ENCODE measurements at places on chromosomes 7 and 10.

DNA sequence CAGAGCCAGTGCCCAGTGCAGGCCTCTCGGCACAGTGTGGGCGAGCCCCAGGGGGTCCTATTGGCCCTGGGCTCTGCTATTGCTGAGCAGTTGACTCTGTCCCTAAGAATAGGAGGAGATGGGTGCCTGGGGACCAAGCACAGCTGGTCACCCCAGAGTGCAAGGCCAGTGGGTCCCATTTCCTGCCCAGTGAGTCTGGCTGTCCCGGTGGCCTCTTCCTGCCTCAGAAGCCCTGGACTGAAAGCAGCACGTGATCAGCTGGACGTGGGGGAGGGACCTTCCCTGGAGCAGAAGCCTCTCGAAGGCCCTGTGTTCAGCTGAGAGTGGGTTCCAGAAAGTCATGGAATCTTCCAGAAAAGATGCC, 42.0 kb downstream of the PWWP2B start:
- no peak for DNase-seq

- DNase-seq, result no peak
Measured at GRCh38 chr10:93715345-93715744, 13.0 kb upstream of the FRA10AC1 start.

DNA sequence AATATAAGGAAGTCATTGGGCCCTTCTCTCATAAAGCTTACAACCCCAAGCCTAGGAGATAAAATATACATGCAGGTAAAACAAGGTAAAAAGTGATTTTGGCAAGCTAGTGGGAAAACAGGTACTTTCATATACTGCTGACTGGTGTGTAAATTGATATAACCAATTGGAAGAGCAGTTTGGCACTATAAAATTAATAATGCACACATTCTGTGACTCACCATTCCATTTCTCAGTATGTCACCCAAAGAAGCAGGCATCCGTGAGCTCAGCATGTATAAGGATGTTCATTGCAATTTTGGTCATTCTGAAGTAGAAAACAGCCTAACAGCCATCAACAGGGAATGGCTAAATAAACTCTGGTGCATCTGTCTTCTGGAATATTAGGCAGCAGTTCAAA, 2.9 kb downstream of the MACROH2A2 start:
- no peak for DNase-seq

- DNase-seq, result peak; percentile 64
Measured at GRCh38 chr10:73905256-73906020, 5.5 kb upstream of the PLAU start.

DNA sequence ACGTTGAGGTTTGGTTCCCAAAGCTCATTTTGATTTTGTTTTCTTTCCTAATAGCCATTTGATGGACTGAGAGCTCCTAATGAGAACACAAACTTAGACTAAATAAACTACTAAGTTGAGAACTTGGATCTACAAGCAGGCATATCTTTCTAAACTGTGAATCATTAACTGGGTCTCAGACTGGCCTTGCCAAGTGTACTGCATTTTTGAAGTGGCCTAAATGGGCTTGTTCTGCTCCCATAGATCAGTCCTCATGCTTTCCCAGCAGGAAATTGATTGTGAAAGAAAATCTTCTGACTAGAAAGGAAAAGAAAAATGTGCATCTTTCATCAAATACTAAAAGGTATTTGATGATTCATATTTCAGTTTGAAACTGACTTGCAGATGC, 46.7 kb upstream of the RBM33 start:
- DNase-seq, result no peak

DNA sequence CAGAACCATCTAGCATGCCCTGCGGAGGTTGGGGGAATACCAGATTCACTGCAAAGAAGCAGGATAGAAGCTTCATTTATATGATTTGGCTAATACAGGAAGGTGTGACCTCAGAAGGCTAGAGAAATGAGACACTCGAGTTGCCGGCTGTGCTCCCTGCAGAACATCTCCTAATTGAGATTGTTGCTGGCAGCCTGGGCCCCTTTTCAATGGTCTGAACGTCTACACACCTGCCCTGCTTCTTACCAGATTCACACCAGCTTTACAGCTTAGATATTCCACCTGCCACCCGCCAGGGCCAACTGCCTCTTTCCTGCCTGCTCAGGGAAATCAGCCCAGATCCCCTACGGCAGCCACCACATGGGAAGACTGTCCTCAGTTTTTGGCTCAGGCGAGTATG, 475.3 kb upstream of the AUTS2 start:
- DNase-seq, result no peak

DNA sequence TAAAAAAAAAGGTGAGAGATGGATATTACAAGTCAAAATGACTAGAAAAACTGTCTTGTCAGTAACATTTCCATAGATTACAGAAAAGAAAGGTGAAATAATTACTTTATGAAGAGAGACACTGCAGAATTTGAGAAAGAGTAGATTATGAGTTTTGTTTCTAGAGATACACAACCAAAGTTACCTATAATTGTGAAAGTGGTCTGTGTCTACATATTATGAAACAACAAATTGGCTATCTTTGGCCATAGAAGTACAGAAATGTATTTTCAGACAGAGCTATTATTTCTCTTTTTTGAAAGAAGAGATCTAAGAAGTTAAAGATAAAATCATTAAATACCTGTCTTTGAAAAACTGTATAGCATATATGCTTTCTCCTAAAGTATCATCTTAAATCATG, 30.1 kb downstream of the KCND2 start:
- no peak for DNase-seq

GRCh38 chr7:153588586-153588985, 463.6 kb upstream of the DPP6 start:
- no peak for DNase-seq

DNA sequence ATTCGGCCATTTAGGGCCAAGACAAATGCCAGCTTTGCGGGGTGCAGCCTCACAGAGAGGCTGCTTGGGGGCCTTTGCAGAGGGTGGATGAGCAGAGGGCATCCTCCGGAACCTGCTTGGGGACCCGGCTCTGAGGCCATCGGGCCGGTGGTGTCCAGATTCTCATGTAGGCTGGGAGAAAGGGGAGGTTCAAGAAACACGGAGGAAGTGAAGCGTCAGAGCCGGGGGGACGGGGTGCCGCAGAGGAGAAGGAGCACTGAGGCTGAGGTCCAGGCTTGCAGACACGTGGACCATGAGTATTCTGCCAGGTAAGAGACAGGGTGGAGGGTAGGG, 150.7 kb upstream of the SHH start:
- DNase-seq, result no peak

DNA sequence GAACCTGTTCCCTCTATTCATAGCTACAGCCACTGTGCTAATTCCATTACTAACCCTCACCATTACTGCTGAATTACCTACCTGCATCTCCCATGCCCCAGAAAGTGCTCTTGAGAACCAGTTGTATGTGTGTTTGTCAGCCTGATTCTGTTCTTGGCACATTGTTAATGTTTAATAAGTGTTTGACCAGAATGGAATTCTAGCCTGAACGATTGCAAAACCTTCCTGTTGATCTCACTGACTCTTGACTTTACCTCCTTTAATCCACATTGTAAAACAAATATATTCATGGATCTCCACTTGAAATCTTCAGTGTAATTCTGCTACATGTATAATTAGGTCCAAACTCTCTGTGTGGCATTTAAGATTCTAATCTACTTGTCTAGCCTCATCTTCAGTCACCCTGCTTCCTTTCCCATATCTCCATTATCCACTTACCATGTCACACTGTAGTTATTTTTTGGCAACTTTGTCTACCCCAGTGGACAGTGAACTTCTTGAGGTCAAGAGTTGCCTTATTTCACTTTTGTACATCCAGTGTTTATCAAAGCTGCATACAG, 4.9 kb downstream of the ZNF277 start:
- no peak for DNase-seq

DNA sequence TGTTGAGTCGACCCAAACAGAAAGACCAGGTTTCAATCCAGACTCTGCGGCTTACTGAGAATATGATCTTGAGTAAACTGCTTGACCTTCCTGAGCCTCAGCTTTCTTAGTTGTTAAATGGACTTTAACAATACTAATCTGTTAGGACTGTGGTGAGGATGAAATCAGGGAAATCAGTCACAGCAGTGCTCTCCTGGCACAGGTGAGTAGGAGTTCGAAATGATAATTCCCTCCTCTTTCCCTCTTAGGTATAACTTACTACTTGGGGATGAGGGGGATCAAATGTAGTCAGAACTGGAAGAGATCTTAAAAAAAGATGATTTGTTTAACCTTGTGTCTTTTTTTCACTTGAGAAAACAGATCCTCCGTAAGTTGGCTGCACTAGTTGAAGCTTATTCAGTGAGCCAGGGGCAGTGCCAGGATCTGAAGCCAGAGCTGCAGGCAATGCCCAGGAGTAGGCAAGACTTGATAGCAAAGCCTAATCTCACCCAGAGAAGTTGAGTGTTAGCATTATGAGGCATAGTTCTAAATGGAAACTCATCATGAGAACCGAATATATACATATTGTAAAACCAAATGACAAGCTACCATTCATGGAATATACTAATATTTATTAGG, 1.8 kb upstream of the MAGI2 start:
- no peak for DNase-seq

DNA sequence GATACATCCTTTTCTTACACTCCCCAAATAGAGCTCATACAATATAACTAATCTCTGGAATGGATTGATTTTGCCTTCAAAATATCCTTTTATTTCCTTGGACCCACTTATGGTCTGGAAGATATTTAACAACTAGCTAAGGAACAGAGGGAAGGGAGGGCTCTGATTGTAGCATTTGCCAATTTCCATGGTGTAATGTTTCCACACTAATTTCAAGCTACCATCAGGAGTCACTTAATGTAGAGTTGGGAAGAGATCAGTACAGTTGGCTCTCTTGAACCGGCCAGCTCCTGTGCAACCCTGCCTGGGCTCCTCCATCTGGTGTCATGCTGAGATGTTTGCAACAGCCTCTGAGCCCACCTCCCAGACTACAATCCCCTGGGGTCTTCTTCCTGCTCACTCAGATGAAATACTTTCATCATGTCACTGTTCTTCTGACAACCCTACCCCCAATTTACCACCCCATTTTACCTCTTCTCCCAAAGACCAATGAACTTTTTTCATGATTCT, 8.0 kb upstream of the IL6 start:
- no peak for DNase-seq

- peak; percentile 3 for DNase-seq
Measured at GRCh38 chr10:34281661-34282582, 533.2 kb downstream of the PARD3 start.

DNA sequence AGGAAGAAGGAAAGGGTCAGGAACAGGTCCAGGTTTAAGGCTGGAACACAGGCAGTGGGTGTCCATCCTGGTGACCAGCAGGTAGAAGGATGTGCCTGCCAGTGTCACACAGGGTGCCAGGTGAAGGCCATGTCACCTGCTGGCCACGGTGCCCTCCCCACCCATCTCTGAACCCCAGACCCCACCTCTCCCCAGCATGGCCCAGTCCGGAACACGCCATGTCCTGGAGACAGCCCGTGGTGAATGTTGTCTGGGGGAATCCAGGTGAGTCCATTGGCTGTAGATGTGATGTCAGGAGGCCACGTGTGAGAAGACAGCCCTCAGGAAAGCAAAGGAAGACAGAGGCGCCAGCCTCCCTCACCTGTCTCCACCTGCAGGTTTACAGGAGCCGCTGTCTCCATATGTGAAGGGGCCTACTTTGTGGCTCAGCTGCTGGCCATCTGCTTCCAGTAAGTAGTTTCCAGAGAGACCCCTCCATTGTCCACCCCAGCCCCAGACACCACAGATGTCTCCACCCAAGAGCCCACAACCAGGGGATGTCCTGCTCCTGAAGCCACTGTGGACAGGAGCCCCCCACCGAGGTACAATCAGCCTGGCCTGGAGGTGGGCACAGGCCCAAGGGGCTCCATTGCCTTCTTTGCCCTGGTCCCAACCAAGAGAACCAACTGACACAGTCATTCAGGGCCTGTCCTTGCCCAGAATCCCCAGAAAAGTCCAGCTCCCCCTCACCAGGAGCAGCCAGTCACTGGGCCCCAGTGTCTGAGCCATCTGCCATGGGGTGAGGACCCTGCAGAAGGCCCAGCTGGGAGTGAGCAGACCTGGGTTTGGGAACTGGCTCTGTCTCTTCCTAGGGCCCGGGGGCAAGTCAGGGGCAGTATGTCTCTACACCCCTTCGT, 20.7 kb downstream of the TMEM72 start:
- no peak for DNase-seq

DNA sequence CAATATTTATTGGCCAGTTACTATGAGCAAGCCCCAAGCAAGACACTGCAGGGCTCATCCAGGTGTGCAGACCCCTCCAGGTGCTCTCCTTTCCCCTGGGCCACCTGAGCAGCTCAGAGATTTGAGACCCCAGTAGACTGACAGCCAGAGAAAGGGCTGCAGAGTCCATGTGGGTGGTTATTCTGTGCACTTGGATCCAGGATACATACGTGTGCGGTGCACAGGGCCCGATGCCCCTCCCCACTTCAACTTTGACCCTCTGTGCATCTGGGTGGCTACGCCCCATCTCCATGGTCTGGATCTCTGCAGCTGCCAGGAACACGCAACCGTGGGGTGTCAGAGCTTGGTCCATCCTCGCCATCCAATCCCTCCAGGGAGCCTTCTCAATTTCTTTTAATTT, 72.9 kb downstream of the MKI67 start:
- DNase-seq, result no peak

- no peak for DNase-seq
Measured at GRCh38 chr7:27438881-27439589, 196.4 kb downstream of the EVX1 start.

DNA sequence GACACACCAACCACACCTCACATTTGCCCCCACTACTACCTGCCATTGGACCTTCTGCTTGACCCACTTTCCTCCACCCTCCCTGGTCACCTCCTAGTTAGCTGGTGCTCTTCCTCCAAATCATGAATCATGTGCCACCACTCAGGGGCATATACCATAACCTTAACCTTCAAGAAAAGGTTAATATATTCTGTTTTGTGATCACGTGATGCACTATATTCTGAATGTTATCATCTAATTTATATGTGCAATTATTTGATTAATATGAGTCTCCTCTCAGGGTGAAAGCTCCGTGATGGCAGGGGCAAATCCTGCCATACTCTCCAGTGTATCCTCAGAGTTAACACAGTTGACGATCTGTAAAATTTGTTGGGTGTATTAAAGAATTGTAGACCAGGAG, 635.5 kb downstream of the XPNPEP1 start:
- no peak for DNase-seq

DNA sequence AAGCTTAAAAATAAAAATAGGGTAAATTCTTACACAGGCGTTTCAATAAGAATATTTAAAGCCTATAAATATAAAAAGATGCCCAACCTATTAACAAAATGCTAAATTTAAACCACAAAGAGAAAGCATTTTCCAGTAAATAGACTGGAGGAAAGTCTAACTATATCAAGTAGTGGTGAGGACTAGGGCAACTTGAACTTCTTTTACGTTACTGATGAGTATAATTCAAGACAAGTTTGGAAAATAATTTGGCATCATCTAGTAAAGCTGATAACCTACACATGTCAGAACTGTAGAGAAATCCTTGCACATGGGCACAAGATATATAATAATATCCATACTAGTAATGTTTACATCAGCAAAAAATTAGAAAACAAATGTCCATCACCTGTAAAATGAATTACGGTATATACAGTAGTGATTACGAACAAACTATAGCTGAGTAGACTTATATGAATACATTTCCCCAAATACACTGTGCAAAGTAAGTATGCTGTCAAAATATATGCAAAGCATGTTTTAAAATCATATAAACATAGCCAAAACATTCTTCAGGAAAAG, 27.4 kb downstream of the CRPPA start:
- no peak for DNase-seq

Data from inflammatory macrophage (primary cell).